ENCODE measurements at places on chromosomes 5 and 9.

DNA sequence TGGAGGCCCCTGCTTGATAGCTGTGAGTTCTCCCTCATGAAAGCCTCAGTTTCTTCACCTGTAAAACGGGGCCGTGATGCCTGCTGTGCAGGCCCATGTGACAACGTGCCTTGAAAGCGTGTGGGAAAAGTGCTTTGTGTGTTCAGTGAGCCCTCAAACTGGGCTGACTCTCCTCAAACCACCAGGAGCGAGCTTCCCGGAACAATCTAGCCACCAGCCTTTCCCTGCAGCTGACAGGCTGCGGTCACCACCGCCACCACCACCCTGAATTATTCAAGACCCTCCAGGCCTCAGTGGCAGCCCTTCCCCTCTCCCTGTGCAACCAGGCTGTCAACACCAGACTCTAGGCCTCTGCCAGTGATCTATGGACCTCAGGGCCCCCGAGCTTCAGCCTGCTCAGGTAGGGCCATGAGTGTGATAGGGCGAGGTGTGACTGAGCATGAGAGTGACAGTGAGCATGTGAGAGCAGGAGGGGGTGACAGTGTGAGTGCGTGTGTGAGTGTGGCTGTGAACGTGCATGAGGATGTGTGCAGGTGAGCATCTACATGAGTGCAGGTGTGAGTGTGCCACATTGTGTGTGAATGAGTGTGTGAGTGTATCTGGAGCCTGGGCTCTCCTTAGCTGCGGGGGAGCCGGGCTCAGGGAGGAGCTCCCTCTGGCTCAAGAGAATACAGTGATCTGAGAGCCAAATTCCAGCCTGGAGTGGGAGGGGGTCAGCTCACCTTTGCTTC, 53.3 kb upstream of the PSD2 start:
- no peak for DNase-seq

GRCh38 chr5:151675611-151676313, 11.0 kb downstream of the SPARC start:
- DNase-seq = no peak

- DNase-seq = no peak
These were observed 251.2 kb upstream of the FBXL7 start for GRCh38 chr5:15248731-15249130.

GRCh38 chr5:112886975-112887374, 25.9 kb downstream of the SRP19 start:
- DNase-seq = no peak

- no peak for DNase-seq
These were observed 28.9 kb upstream of the LPCAT1 start for GRCh38 chr5:1552521-1553255.

- DNase-seq = no peak
These were observed 85.9 kb upstream of the LIFR start for GRCh38 chr5:38642189-38642911.

GRCh38 chr5:95533761-95534160, 21.0 kb downstream of the SKIC3 start:
- DNase-seq = no peak

DNA sequence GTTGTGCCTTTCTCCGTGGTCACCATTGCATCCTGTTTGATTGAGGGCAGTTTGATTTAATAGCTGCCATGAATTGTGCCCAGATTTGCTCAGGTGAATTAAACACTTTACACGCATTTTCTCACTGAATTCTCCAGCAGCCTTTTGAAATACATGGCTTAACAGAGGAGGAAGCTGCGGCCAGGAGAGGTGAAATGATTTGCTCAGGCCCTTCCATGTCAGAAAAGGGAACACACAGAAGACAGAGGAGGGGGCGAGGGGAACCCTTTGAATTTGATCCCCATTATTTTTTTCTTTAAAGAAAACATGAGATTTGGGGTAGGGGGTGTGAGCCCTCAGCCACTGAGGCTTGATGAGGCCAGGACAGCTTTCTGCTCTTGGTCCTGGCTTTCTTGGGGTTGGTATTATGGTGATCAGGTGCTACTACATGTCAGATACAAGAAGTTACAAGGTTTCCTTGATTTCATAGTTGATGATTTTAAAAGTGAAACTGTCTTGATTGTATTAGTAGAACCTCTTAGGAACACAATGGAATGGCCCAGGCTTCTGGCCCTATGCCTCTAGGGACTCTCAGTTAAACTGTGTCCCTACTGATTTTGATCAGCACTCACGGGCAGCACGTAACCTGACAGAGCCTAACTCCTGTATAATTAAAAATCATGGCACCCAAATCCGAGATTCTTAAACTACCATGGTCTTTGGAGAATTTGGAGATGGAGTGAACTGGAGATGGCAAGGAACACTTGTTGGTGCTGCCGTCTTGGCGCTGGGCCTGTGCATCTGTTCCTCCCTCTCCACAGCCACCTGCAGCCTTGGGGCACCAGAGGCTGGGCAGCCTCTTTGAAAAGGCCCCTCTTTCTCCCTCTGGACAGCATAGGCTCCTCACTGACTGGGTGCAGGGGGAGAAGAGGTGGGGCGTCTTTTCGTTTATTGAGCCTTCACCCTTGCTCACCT, 107.9 kb downstream of the TRIO start:
- DNase-seq = no peak
